Type B pancreatic cell (in vitro differentiated cells): ENCODE measurements at places on chromosomes 16 and 17. TPM values are rescaled to one million over a fixed set of nuclear protein-coding genes. Genes with fewer than 3 reads are reported as not detected.
A peak's percentile ranks its signal among the peaks of the same experiment; 100 is the strongest.

GRCh38 chr16:69830534-69831211, 68.5 kb downstream of the WWP2 start:
- peak overlapping the region; percentile 66 for H3K27ac ChIP-seq
- H3K27me3 ChIP-seq = no peaks in the 10 kb centered on the region
- H3K36me3 ChIP-seq = peaks cover 11% of the 10 kb centered on the region

DNA sequence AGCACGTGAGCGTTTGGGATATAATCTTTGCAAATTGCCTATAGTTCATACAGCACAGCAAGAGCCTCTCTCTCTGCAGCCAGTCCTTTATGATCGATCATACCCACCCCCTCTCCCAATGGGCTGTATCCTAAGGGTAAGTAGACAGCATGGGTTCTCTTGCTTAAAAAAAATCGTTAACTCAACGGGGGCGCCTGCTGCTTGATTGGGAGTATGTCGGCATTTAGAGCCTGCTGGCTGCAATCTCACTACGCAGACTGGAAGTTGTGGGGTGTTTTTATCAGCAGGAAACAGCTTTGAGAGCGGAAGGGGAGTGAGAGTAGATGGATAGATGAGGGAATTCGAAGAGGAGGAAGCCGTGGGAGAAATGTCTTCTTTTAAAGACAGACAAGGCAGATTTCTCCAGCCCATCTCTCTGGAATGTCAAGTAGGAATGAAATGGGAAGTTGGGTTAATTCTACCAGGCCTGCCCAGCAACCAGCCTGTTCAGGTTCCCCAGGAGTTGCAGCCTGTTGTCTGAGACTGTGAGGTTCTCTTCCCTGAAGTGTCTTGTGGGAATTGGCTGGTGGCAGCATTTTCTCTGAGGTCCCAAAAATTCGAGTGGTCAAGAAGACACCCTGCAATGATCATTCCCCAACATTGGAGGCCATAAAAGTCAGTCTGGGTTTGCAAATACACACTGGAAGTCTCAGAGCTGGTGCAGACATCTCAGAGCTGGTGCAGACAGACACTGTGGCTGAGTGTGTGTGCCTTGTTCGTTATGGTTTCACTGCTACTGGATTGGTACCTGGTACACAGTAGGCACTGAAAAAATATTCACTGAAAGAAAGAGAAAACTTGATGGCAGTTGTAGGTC, 65.6 kb downstream of the PRKCB start:
- DNase-seq = no peak
- peaks cover 7% of the 10 kb centered on the region for H3K4me1 ChIP-seq
- peaks cover 9% of the 10 kb centered on the region for H3K27me3 ChIP-seq
- no peaks in the 10 kb centered on the region for H3K36me3 ChIP-seq

Gene SLC52A1
- total RNA-seq = 0.19 and 1.5 TPM in 2 replicates

Gene PRCD
- 0.33 and 3.3 TPM in 2 replicates for total RNA-seq

DNA sequence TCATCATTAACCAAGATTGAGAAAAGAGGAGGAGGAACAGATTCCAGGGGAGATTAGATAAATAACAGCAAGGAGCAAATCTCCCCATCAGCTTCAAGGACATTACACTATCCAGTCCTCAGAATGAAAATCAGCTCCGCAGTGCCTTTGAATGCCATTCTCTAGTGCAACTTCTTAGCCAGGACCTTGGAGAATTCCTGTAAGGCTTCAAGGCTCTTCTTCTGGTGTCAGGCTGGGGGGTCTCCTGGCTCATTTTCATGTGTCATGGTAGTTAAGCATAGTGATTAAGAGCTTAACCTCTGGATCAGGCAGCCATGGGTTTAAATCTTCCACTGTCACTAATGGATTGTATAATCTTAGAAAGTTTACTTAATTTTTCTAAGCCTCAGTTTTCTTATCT, 137.3 kb upstream of the CCL2 start:
- no peak for DNase-seq
- H3K36me3 ChIP-seq = no peaks in the 10 kb centered on the region
- H3K27me3 ChIP-seq = peaks cover 44% of the 10 kb centered on the region
- H3K27ac ChIP-seq = no peak overlapping the region
- H3K4me1 ChIP-seq = no peaks in the 10 kb centered on the region

DNA sequence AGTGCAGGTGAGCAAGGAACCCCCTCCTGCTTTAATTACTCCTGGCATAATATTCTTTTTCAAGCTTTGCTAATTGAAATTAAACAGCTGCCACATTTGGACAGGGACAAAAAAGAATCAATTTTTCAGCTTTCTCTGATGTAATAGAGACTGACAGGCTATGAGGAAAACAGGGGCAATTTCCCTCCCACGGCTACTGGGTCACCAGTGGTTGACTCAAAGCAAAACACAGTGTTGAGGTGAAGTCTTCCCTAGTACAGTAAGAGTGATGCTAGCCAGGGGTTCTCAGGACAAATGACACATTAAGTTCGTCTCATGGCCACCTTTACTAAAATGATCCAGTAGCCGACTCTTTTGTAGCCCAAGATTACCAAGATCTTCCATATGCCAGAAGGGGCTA, 38.6 kb upstream of the PMFBP1 start:
- no peak for DNase-seq
- no peak overlapping the region for H3K27ac ChIP-seq
- H3K4me3 ChIP-seq = no peak overlapping the region
- no peaks in the 10 kb centered on the region for H3K36me3 ChIP-seq

Gene AANAT
- not detected in 2 replicates for total RNA-seq

Gene CHST4
- total RNA-seq = 0.33 TPM in 1 of 2 replicates, not detected in the other

- peaks cover 13% of the 10 kb centered on the region for H3K4me1 ChIP-seq
- no peaks in the 10 kb centered on the region for H3K36me3 ChIP-seq
- peak overlapping the region; percentile 90 for H3K4me3 ChIP-seq
Observed at GRCh38 chr17:21286066-21286770, 1.7 kb downstream of the MAP2K3 start.

Gene USB1
- 39.7 and 42.9 TPM in 2 replicates for total RNA-seq

DNA sequence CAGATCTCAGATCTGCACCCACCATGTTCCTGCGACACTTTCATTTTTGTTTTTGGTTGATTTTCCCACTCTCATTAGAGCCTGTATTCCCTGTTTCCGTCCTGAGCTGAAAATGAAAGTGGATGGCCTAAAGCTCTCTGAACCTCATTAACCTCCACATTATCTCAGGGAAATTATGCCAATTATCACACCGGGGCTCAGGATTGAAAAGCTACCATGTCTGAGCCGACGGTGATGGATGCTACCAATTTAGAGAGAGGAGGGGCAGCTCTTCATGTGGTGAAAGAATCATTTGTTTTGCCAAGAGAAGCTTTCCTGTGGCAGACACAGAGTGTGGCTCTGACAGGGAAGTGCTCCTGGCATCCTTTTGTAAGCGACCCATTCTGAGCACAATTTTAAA, 410.4 kb upstream of the CDH11 start:
- no peak for DNase-seq
- H3K4me1 ChIP-seq = peaks cover 12% of the 10 kb centered on the region
- H3K27me3 ChIP-seq = peaks cover 26% of the 10 kb centered on the region
- H3K36me3 ChIP-seq = no peaks in the 10 kb centered on the region

Gene GAS7
- 5.9 and 19.5 TPM in 2 replicates for total RNA-seq

Gene MYH4
- 0.12 TPM in 2 replicates for total RNA-seq

DNA sequence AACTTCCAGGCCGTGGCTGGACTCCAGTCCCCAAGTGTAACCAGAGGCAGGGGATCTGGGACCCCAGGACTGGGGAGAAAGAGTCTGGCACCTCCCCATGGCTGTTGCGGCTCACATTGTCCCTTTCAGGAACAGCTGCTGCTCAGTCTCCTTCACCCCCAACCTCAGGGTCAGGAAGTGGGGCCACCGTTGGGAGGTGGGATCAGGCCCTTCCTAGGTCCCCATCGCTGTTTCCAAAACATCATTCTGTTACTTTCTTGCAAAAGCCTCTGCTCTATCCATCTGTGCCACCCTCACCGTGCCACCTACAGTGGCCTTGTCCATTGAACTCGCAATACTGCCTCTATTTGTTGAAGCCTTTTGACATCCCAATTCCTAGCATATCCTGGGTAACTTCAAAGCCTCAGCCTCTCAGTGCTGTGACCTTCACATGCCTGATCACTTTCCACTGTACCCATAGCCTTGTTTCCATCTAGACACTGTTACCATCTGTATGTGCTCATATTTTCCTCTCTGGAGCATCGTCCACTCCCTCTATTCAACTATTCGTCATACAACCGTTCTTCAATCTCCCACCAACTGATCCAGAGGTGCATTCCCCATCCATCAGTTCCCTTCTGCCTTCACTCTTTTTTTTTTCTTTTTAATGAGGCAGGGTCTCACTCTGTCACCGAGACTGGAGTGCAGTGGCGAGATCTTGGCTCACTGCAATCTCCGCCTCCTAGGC, 15.0 kb upstream of the SRCIN1 start:
- H3K36me3 ChIP-seq = no peaks in the 10 kb centered on the region
- H3K4me1 ChIP-seq = peaks cover 11% of the 10 kb centered on the region
- H3K4me3 ChIP-seq = no peak overlapping the region
- no peak overlapping the region for H3K27ac ChIP-seq

DNA sequence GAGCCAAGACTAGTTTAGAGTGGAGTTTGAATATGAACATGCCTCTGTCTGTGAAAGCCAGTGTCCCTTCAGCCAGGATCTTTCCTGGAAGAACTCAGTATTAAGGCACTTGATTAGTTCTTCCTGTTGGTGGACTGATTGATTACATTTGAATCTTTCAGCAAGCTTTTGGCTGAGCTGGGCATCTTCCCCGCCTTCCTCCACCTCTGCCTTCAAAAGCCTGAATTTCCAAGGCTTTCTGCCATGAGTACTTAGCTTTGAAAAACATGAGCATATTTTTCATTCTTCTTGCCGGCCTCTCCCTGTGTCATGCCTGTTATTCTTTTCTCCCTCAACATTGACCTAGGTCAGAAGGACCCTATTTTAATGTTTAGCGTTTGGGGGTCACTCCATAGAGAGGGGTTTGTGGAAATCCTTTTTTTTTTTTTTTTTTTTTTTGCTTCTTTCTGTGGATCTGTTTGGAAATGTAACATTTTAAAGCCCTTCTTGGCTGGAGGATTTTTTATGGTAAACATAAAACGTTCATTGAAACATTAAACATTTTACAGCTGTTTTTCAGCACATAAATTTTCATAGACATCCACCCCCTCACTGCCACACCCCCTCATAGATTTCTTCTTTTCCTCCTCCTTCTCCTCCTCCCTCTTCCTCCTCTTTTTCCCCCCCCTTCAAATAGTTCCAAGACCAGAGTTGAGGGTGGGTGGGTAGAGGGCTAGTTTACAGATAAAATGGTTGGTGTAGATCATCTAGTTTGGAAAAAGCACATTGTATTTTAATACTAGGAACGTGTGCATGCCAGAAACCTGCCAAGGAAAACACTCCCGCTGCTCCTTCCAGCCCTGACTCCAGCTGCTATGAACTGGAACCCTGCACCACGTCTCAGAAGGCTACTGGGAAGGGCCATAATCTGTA, 645.9 kb downstream of the WWOX start:
- H3K27ac ChIP-seq = peak overlapping the region; percentile 26
- H3K36me3 ChIP-seq = no peaks in the 10 kb centered on the region
- DNase-seq = no peak
- no peaks in the 10 kb centered on the region for H3K27me3 ChIP-seq
- peaks cover 34% of the 10 kb centered on the region for H3K4me1 ChIP-seq

DNA sequence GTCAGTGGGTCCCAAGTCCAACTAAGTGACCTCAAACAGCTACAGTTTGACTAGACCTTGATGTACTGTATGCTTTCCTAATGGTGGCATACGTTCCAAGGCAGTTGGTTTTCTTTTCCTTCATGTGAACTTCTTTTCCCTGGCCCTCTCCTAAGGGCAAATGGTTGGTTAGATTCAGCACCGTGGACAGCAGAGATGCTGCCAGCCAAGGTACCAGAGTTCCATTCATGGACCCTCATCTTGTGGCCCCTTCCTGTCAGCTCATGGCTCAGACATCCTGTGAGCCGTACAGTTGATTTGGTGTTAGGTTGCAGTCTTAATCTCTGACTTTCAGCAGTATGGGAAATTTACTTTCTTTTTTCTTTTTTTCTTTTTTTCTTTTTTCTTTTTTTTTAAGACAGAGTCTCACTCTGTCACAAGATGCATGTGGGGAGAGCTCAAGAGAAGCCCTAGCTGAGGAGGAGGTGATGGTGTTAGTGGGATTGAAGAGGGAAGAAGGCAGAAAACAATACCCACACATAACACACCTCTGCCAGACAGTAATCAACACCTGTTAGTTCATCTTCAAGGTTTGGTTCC, 122.4 kb downstream of the USP31 start:
- DNase-seq = no peak
- no peak overlapping the region for H3K27ac ChIP-seq
- no peaks in the 10 kb centered on the region for H3K4me1 ChIP-seq
- H3K36me3 ChIP-seq = no peaks in the 10 kb centered on the region

Gene SEZ6
- 6.9 and 11.5 TPM in 2 replicates for total RNA-seq

Gene ADAT1
- total RNA-seq = 39.6 and 51.9 TPM in 2 replicates

Gene FA2H
- 5.0 and 7.0 TPM in 2 replicates for total RNA-seq

DNA sequence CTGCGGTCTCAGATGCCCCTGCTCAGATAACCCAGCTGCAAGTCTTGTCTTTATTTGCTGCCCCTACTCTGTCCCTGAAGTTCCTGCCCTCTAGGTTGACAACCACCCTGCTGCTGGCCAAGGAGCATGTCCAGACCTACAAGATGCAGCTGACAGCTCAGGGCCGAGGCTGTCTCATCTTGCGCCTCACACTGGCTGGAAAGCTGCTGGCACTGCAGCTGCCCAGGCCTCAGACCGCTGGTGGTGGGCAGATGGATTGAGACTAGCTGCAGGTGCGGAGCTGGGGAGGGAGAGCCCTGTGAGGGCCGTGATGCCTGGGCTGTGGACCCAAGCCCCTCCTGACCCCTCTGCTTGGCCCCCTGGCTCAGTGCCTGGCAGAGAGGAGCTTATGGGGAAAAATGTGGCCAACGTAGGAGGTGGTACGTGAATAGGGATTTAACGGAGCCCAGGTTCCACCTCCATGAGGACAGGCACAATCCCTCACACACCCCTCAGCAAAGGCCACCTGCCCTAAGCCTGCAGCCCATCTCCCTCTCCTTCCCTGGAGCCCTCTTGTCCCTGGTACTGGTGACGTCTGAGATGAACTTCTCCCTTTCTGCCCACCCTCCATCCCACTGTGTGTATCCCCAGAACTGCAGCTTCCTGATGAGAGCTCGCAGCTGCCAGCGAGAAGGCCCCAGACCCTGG, 8.3 kb upstream of the GALK1 start:
- no peak for DNase-seq
- no peak overlapping the region for H3K4me3 ChIP-seq
- peaks cover 36% of the 10 kb centered on the region for H3K4me1 ChIP-seq
- peaks cover 27% of the 10 kb centered on the region for H3K36me3 ChIP-seq
- H3K27ac ChIP-seq = peak overlapping the region; percentile 31

DNA sequence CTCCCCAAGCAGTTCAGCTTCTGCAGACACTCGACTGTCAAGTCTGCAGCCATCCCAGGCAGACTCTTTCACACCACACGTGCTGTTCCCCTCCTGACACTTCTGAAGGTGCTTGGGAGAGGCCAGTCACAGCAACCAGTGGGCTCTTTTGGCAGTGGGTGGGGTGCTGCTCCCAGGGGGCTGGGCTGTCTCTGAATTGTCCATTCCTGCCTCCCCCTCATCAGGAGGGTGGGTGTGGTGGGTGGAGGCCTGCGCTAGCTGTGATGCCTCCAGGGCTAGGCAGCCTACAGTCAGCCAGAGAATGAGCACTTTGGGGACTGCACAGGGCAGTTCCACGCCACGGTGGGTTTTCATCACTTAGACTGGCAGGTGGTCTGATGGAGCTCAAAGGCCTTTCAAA, 10.3 kb downstream of the STARD3 start:
- no peaks in the 10 kb centered on the region for H3K36me3 ChIP-seq
- no peak overlapping the region for H3K27ac ChIP-seq
- no peak overlapping the region for H3K4me3 ChIP-seq
- no peak for DNase-seq
- peaks cover 40% of the 10 kb centered on the region for H3K4me1 ChIP-seq
